Fibroblast of skin of abdomen (primary cell): ENCODE measurements at places on chromosomes 6 and 20.

GRCh38 chr6:113381232-113381631 lies 475.9 kb upstream of the MARCKS start:
- no peak for DNase-seq

DNA sequence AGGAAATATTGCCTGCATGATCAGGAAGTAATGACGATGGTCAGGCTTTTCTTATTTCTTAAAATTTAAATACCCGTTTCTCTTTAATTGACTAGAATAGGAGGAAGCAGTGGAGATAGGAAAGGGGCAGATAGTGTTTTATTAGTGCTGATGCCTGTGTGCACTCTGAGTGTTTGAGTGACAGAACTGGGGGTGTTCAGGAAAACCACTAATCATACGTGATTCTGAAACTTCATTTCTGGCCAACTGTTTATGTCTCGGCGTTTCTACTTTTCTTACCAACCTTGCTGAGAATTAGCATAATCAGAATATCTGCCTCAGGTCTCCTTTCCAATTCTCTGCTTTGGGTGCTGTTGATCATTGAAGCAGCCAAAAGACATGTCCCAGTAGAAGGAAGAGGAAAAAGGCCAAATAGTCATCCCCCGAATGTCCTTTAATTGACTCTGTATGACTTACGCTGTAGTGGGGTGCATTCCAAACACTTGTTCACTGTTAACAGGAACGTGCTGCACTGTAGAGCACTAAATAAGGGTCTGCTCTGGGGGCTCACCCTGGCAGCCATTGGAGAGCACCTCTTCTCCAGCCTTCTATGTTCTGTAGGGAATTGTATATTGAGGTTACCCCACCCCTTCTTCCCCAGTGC lies 152.9 kb downstream of the JARID2 start:
- no peak for DNase-seq

DNA sequence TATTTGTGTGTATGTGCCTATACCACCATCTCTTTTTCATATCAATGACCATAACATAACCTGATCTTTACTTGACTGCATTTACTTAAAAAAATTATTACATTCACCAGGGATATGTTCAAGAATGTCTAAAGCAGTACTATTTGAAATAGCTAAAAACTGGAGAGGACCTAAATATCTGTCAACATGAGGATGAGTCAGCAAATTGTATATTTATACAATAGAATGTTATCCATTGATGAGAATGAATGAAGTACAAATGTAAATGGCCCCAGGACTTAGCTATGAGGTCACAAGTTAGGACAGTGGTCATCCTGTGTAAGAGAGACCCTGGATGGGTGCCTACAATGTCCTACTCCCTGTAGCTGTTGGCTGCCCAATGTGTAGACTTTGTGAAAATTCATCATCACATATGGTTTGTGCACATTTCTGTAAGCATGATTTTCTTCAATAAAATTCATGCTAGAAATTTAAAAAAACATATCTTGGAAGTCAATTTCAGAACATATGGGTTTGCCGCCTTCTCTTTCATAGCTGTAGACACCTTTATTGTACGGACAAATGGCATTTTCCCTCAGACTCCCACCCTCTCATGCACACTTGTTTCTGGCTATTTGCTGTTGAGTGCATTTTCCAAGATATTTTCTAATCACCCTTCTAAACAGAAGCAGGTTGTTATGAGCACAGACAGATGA lies 202.4 kb downstream of the CDH26 start:
- no peak for DNase-seq

DNA sequence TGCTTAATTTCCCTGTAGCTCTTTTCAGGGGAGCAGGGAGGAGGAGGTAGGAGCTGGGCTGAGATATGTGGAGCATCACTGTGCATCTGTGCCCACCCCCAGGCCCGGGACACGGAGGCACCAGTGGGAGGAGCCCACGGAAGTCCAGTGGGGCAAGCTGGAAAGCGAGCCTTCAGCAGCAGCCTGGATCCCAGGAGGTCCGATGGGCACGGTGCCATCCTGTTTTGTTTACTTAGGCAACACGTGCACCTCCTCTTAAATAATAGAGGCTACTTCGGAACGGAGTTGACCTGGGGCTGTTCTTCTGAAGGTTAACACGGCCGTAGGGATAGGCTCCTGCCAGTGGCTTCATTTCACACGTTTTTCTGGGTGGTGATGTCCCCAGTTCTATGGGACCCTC lies 51.6 kb downstream of the CDH4 start:
- DNase-seq: no peak

DNA sequence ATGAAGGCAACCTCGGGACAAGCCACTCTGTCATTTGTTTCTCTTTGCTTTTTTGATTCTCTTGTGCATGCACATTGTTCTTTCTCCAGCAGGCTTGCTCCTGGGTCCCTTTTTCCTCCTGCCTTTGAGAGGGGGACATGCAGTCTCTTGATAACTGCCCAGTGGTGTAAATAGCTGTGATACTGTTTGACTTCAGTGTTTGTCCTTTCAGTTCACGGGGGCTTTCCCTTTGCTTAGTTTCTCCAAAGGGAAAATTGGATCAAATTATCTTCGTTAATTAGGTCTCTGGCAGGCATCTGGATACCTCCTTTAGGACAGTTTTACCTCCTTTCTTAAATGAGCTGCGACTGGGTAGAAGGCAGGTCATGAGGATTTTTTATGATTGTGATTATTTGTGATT lies 41.5 kb downstream of the RALGAPB start:
- DNase-seq: no peak

- DNase-seq: no peak
These were observed 39.1 kb downstream of the SUN5 start for GRCh38 chr20:32965115-32965514.
